ENCODE measurements at places on chromosomes 3 and 15.

DNA sequence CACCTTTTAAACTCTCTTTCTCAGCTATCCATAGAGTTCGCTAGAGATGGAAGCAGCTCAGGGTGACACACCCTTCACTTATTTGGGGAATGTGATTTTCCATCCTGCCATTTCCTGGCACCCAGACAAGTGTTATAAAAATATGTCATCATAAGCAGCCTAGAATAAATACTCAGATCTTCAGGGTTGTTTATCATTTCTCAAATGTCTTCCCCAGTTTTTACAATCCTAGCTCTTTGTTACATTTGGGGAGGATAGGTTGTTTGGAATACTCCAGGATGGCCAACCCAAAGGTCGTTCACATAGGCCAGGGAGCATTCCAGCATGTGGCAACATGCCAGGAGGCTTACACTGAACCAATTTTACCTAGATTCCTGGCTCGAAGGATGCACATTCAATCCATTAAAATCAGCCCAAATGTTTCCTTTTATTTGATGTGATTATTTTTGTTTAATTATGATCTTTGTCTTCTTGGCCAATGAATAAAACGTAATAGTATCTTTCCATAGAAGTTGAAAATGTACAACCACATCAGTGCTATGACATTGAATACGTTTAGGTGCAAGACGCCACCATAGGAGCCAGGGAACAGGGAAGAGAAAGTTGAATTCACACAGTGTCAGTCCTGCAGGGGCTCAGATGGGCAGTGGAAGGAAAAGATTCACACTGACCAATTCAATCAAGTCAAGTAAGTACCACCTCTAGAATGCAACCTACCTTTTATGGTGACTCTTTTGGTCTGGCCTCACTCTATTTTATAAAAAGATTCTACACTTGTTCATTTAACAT is 537.7 kb upstream of the MDFIC2 start:
- no peak for DNase-seq

- no peak for DNase-seq
Measured at GRCh38 chr15:65618560-65619109, 3.1 kb upstream of the SLC24A1 start.

- DNase-seq = no peak
Measured at GRCh38 chr3:170809975-170810357, 60.0 kb downstream of the RPL22L1 start.

GRCh38 chr15:58472221-58472620 is 40.4 kb downstream of the LIPC start:
- DNase-seq = no peak

DNA sequence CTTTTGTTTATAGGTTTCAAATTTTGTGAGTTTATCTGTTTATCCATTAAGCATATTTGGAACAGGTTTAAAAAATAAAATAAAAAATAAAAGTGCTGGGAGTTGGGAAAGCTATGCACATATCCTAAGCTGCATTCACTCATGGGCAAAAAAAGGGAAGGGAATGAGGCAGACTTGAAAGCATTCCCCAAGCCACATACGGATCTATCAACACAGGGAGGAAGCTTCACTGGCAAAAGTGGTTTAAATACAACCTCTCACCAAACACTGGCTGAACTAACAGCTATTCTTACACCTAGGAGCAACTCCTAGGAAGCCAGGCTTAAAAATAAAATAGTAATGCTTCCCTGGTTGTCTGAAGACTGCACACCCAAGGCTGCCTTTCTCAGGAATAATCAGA is 101.2 kb downstream of the PCCB start:
- DNase-seq = no peak

GRCh38 chr15:101410612-101411011 is 78.9 kb downstream of the PCSK6 start:
- DNase-seq = no peak

- no peak for DNase-seq
Measured at GRCh38 chr15:90449206-90449735, 61.2 kb downstream of the IQGAP1 start.

GRCh38 chr3:127692501-127693335 is 20.0 kb downstream of the ABTB1 start:
- DNase-seq = no peak

DNA sequence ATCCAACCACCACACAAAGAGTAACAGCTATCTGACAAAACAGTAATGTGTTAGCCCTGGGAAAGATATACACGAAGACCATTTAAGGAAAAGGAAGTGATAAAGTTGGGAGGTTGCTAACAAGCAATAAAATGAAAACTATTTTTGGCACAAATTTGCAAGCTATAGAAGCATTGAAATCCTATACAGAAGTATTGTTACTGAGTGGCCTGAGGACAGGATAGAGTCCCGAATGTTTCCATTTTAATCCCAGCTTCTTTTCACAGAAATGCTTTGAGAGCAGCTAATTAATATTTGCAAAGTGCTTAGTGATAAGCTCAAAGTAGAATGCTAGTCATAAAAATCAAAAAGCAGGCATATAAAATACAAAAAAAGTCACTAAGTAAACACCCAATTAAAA is 51.5 kb downstream of the RAD18 start:
- DNase-seq = no peak

GRCh38 chr3:69090021-69090420 is 5.3 kb downstream of the ARL6IP5 start:
- no peak for DNase-seq

DNA sequence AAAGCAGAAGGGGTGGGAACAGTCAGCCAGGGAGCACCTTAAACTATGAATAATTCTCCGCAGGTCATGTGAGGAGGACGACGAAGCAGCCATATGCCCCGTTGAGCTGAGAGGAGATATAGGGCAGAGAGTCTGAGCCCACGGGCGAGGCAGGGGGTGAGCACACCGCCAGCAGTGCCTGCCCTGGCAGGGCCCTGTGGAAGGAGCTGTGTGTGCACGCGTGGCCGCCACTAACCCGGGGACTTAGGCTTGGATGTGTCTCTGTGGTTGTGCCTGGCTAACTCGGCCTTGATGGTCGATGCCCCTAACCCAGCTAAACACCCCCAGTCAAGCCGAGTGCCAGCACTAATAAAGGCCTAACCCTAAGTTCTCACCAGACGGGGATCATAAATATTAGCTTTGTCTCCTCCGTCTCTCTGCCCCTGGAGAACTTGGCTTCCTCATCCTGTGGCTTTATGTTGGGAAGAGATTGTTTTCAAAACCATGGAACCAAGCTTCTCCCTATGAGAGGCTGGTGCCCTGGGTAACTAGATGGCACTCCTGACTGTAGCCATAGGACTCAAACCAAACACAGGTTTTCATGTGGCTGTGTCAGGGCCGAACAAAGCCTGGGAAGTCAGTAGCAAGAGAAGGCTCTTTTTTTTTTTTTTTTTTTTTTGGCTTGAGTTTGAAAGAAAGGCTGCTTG is 45.4 kb downstream of the CCK start:
- DNase-seq = no peak

DNA sequence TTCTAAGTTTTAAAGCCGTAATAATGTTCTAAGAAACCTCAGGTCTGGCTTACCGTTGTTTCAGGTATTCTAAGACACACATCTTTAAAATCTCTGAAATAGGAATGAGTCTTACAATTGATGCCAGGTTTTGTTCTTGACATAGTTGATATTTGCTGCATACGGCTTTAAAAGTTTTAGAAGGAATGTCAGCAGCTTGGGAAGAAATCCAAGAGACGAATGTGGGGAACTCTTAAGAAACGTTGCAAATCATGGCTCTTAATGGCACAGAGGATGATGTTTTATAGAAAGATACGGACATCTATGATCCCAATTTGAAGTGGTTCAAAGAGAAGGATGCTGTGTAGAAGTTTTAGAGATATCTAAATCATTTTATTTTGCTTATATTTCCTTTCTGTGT is 11.5 kb downstream of the NUDT16 start:
- no peak for DNase-seq

GRCh38 chr15:98776607-98777281 is 128.4 kb downstream of the IGF1R start:
- DNase-seq = no peak

GRCh38 chr3:154148541-154148940 is 27.4 kb downstream of the ARHGEF26 start:
- no peak for DNase-seq

GRCh38 chr3:119304201-119304713 is 10.1 kb downstream of the ARHGAP31 start:
- no peak for DNase-seq

GRCh38 chr3:57983734-57984518 is 24.3 kb upstream of the FLNB start:
- DNase-seq = peak; percentile 24

DNA sequence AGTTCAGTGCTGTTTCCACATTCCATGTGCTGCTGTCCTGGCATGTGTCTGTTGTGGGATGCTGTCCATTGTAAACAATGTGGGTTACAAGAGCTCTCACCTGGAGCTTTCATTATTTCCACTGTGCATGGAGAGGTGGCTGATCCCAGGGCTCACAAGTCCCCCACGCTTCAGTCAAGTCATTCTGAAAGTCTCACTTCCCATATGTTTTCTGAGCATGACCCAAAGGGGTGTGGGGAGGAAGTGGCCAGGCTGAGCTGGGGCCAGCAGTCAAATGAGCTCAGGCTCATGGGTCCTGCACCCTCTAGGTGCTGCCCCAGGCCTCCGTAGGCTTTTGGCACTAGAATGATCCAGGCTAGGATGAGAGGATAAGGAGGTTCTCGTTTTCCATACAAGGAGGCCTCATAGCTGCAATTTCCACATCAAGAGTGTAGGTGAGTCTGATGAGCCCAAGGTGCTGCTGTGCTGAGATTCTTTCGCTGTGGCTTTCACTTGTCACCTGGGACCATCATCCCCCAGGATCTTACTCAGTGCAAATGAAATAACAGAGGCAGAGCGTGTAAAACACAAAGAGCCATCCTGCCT is 22.0 kb downstream of the STARD5 start:
- no peak for DNase-seq

- DNase-seq = no peak
Measured at GRCh38 chr3:55014081-55014480, 86.2 kb upstream of the LRTM1 start.

GRCh38 chr3:149955449-149955848 is 15.2 kb downstream of the PFN2 start:
- DNase-seq = no peak

DNA sequence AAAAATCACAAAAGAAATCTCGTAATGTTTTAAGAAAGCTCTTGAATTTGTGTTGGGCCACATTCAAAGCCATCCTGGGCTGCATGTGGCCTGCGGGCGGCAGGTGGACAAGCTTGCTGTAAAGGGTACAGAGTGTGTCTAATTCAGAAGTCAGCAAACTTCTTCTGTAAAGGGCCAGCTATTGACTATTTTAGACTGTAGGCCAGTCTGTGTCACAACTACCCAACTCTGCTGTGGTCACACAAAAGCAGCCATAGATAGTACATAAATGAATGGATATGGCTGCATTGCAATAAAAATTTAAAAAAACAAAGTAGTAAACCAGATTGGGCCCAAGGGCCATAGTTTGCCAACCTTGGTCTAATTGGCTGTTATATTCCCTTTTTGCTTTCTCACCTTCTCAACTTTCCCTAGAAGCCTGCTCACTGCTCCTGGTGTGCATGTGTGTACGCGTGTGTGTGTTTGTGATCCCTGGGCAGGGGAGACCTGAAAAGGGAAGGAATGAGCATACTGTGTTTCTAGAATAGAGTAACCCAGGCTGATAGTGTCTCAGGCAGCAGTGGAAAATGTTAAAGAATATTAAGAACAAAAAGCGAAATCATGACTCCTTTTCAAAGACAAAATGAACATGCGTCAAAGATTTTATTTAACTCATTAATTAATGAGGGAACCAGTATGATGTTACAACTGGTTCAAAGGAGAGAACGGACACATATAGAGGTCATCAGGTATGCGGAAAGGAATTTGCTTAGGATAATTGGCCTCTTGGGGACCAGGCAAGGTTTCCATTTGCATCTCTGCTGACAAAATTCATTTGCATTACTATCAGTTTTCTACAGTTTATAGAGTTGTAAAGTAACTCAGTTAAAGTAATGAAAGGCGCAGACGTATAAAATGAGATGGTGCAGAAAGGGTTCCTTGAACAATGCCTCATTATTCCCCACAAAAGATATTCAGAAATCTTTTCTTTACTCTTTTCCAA is 248.0 kb downstream of the THSD4 start:
- DNase-seq = no peak

DNA sequence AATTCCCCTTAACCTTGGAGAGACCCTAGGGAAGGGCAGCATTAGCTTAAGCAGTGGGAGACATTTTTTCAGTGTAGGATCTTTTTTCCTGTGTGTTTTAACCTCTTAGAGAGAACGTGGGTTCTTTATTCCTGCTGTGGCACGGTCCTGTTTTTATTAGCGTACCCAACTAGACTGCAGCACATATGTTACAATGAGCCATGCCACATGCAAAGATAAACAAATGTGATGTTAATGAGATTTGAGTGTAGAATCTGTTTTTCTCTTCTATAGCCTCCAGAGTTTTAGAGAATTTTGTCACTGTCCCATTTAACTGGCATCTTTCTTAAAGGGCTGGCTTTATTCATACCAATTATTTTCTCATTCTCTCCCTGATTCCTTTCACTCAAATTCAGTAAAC is 347.5 kb downstream of the CNTN4 start:
- DNase-seq = no peak

GRCh38 chr15:70292076-70292760 is 194.5 kb upstream of the TLE3 start:
- no peak for DNase-seq
